ENCODE measurements at places on chromosomes 12 and 14.
A peak's percentile ranks its signal among the peaks of the same experiment; 100 is the strongest.

DNA sequence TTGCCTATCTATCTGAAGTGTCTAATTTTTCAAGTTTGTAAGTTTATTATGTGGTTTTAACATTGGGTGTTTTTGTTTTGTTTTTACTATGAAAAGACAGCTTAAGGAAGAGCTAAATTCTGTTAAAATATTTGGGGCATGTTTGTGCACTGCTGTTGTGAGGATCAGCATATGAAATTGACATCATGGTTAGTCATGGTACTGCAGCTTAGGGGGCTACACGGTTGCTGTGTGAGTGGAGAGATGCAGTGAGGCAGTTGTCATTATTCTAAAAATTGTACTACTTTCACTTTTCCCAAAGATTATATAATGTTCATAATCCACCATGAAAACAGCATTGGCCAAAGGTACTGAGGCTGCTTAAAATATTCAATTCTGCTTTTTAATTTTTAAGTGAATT, 49.0 kb downstream of the ZC3H14 start:
- DNase-seq, result no peak

DNA sequence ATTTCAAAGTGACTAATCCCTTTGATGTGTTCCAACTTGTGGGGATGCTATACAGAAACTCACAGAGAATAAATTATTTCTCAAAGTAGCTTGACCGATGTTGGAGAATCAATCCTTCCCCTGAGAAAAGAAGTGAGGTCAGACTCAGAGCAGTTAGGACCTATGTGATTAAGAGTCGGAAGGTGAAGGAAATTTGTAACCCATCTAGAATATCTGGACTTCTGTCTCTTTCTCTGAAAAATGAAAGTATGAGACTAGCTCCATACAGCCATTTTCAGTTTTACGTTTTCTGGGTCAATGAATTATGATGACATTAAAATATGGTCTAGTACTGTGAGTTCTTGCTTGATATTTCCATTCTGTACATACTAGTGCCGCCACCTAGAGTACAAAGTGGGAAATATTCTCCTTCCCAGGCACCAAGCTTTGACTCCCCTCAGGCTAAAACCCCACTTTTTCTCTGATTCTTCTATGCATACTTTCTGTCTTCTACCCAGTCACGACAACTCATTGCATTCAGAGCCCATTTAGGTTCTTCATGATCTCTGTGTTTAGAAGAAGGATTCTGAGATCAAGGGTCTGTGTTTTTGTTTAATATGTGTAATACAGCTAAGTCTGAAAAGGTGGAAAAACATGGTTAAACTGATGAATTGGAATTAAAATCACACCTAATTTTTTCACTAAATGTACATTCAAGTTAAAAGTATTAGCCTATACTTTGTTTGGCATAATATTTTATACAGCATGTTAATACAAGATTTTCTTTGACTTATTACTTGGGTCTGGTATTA, 6.9 kb upstream of the NTS start:
- DNase-seq, result peak; percentile 70

DNA sequence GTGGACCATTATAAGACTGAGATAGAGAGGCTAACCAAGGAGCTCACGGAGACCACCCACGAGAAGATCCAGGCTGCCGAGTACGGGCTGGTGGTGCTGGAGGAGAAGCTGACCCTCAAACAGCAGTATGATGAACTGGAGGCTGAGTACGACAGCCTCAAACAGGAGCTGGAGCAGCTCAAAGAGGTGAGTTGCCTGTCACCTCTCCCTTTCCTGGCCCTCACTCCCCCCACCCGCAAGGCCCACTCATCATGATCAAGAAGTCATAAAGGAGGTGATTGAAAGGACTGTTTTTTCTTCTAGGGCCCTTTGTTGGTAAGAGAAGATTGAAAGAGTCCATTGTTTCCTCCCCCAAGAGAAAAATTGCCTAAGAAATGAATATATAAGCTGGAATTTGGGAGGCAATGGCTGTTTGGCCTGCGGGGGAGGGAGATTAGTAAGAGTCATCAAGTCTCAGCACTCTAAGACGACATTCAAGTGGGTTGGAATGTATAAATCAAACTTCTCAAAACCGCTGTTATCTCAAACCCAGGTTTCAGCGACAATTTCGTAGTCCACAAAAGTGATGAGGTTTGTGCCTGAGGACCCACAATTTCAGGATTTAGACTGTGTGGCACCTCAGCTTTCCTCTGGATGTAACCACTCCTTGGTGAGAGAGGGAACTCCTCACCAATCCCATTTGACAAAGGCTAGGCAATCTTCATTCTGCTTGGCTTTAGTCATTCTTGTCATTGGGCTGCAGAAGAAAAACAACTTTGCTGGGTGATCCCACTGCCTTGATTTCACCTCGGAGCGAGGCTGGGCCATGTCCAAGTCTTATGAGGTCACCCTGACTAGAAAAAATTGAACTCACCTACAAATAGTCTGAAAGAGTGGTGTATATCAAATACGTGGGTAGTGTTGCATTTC, 966 bp downstream of the BICD1 start:
- DNase-seq, result peak; percentile 76

DNA sequence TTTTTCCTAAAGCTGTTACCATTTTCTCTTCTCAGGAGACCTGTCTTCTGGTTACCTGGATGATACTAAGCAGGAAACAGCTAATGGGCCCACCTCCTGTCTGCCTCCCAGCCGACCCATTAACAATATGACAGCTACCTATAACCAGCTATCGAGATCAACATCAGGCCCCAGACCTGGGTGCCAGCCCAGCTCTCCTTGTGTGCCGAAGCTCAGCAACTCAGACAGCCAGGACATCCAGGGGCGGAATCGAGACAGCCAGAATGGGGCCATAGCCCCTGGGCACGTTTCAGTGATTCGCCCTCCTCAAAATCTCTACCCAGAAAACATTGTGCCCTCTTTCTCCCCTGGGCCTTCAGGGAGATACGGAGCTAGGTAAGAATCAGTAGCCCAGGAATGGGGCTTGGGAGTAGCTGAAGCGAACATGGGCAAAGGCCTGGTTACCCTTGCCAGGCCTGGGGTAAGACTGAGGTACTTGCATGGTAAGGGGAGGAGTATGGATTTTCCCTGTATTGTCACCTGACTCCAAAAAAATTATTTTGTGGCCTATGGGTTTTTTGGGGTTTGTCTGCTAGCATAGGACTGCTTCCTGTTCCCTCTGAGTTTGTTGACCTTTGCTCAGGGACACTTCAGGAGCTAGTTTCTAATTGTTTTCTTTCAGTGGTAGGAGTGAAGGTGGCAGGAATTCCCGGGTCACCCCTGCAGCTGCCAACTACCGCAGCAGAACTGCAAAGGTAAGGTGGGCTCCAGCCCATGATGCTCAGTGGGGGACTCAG, 26.6 kb downstream of the TRAFD1 start:
- no peak for DNase-seq

DNA sequence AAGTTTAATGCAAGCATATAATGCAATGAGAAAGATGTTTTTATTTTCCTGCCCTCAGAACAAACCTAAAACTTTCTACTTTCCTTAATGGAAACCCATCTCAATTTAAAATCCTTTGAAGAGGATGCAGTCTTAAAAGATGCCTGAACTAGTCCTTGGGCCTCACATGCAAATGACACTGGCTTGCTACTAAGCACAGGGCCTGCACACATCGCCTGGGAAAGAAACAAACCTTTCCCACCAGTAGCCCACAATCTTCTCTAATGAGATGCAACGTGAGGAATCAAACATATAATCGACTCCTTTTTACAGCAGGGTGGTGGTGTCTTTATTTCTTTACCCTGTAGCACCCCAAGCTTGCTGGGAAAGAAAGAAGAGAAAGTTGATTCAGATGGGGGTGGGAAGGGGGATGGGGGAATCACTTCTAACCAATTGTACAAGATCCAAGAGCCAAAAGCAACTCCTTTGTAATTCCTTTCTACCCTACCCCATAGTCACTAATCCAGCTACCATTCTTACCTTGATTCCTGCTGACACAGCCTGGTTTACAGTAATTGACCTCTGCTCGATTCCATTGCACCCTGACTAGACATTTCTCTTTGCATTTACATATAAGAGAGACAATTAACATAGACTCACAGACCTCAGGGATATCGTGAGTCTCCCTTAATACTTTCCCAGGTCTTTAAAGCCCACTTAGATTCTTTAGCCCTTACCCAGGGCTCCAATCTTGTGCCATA, 69.5 kb upstream of the FERMT2 start:
- no peak for DNase-seq

DNA sequence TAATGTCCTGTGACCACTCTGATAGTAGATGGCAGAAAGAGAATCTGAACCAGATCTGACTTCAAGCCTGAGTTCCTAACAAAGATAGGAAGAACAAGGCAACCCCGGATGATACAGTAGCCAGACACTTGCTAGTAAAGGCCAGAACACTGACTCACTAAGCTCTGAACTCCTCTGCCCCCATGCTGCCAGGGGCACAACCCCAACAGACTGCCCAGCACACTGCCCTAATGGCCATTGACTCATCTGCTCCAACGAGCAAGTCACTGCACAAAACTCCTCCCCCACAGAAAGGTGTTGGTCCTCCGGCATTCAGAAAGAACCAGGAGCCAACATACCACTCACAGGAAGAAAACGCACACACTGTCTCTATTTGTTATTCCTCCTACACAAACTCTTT, 179.6 kb upstream of the NUDT4 start:
- no peak for DNase-seq

- peak; percentile 76 for DNase-seq
These were observed 32.9 kb downstream of the MIPOL1 start for GRCh38 chr14:37230551-37231194.

DNA sequence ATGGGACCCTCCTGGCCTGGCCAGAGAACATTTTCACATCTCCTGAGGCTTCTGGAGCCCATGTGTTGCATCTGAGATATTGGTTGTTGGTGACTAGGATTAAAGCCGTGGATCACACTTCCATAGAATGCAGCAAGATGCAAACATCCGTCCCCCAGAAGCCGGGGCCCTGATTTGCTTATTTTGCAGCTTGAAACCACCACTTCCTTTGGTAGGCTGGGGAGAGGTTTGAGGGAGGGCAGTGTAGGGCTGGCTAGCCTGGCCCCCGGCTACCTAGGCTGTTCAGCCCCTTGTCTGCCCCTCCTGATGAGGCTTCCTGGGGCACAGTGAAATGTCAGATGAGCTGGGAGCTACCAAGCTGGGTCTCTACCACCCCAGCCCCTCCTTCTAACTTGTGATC, 209.7 kb upstream of the PWP1 start:
- DNase-seq, result no peak

DNA sequence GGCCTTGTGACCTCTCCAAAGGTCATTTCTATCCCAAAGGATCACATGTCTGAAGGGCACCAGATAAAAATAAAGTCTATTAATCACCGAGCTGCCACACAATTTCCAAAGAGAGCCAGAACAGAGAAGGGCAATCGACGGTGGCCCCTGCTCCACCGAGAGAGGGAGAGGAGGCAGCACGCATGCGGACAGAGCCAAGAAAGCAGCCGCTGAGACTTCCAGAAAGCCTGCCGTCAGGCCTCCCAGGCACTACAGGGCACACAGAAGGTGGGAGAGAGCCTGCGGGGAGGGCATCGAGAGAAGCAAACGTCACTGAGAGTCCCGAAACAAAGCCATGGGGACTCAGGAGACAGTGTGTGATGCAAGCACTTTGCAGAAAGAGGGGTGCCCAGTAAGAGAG, 182.0 kb downstream of the DPF3 start:
- no peak for DNase-seq

DNA sequence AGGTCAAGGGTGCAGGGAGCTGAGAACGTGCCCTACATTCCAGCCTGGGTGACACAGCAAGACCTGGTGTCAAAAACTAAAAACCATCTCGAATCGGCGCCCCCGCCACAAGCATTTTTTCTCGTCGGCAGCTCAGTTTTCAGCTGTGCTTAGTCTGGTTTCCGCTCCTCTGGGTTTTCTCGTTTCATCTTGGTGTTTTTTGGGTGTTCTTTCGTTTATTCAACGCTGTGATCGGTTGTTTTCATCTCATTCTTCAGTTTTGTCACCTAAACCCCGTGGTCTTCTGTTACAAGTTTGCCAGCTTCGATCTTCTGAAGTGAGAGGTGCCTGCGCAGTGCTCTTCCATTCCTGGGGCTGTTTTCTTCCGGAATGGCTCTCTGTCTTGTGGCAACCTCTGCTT, 41.4 kb downstream of the NOC4L start:
- DNase-seq, result no peak

GRCh38 chr14:31842899-31843298, 234.2 kb upstream of the ARHGAP5 start:
- no peak for DNase-seq

- DNase-seq, result no peak
These were observed 314.2 kb downstream of the EGLN3 start for GRCh38 chr14:33636716-33637115.

GRCh38 chr14:78450669-78451318, 280.6 kb downstream of the NRXN3 start:
- DNase-seq, result no peak

GRCh38 chr12:130666645-130667044, 49.5 kb downstream of the RIMBP2 start:
- DNase-seq, result no peak

- no peak for DNase-seq
These were observed 66.6 kb downstream of the KDM2B start for GRCh38 chr12:121514184-121514742.

DNA sequence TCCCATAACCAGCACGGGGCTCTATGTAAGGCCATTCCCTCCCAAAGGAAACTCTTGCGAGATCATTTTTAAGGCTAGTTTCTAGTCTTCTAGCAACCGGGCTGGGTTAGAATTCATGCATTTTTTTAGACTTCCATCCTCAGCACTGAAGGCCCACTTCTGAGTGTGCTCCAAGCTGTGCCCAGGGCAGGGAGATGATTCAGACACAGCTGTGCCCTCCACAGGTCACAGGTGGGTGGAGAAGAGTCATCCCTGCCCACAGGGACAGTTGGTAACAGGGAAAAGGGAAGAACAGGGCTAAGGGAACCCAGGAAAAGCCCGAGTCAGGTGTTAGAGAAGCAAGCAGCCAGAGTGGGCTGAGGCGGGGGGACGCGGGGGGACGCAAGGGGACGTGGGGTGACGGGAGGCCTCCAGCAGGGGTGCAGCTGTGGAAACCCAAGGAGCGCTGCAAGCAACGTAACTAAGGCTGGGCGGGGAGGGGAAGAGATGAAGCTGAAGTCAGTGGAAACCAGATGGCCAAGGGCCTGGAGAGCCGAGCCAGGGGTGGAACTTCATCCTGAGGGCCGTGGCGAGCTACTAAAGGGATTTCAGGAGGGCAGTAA, 27.2 kb upstream of the PPP2R5C start:
- DNase-seq, result no peak

DNA sequence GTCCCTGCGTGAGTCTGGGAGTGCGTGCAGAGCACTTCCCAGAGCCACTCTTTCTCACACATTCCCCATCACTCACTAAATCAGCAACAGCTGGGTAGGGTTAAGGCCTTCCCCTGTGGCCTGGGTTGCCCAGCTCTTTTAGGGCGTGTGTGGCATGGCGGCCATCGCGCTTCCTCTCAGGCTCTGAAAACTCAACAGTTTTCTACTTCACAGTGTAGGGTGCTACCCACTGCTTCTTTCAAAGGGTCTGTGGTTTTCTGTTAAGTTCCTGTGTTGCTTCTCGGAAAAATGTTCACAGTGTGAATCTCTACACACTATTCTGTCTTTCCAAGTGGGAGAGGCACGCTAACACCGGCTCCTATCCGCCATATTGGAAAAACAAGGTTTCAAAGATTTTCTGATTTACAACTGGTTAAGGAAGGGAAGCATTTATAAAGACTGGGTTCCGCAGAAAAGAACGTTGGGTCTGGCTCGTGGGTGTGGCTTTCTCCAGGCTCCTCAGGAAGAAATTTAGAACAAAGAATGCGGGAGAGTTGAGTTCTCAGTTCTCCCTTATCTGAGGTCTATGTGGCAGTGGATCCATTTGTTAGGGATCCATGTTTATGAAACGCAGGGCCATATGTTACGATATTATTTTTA, 34.9 kb upstream of the AEBP2 start:
- DNase-seq, result no peak

Data from dermis microvascular lymphatic vessel endothelial cell (primary cell).